ENCODE measurements at places on chromosomes 4 and X. TPM values are rescaled to one million over a fixed set of nuclear protein-coding genes. Genes with fewer than 3 reads are reported as not detected.

The PRICKLE3 gene
- 8.2 TPM for total RNA-seq

DNA sequence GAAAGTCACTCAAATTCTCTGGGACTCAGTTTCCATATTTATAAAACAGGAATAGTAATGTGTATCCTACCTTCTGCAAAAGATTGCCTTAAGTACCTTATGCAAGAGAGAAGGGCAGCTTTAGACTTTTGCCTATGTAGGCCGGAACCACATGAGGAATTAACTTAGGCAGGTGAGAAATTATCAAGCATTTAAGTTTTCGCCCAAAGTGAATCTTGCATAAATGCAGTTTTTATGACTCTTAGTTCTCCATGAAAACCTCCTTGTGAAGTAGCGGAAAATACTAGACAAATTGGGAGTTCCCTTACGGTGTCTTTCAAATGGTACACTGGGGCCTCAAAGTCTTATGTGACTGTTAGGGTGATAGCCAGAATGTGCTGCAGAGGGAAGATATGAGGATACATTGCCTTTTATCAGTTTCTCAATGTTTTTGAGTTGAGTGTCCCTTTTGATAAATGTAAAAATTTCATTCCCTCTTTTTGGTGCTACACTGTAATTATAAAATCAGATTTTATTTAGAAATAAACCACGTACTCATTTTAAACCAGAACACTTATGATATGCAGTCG is 2.6 kb downstream of the SH2D1A start:
- DNase-seq, result no peak
- H3K36me3 ChIP-seq, result no peaks in the 10 kb centered on the region
- H3K27ac ChIP-seq, result no peak overlapping the region
- H3K4me1 ChIP-seq, result no peaks in the 10 kb centered on the region

The RFC1 gene
- 46.0 TPM for total RNA-seq

The MBNL3 gene
- 3.8 TPM for total RNA-seq

DNA sequence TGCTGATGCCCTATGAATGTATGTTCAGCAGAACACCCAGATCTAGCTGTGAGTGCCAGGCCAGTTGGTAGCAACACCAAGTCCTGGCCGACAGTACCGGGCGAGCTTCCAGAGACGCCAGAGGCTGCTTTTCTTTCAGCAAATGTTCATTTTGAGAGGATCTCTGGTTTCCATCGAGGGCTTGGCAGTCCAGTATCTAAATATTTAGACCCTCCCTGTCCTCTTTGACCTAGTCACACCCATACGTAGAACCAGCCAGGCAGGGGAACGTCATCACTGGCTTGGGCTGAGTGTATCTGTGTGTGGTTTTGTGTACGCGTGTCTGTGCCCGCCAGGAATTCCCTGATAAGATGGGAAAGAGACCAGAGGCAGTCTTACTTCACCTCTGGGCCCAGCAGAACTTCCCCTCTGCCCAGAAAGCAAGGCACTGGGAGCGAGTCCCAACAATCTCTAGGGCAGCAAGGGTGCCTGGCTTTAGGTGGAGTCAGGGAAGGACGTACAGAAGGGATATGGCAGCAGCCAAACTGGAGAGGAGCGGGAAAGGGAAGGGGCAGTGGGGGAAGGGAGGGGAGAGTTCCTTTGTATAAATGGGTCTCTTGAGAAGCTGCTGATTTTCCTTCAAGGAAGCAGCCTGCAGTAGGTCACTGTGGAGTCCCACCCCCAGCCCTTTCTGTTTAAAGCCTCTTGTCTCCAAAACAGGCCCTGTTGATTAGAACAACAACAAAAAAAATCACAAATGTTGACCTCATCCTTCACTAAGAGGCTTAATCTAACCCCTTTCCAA is 15.0 kb upstream of the ELF4 start:
- DNase-seq, result no peak
- no peaks in the 10 kb centered on the region for H3K27me3 ChIP-seq
- no peak overlapping the region for H3K4me3 ChIP-seq
- peaks cover 11% of the 10 kb centered on the region for H3K36me3 ChIP-seq
- no peak overlapping the region for H3K27ac ChIP-seq

- H3K36me3 ChIP-seq, result no peaks in the 10 kb centered on the region
- no peak overlapping the region for H3K4me3 ChIP-seq
- peaks cover 2% of the 10 kb centered on the region for H3K27me3 ChIP-seq
- no peak for DNase-seq
Measured at GRCh38 chr4:58214376-58214775, 1104.2 kb upstream of the IGFBP7 start.

The MAGEA9B gene
- total RNA-seq, result not detected

DNA sequence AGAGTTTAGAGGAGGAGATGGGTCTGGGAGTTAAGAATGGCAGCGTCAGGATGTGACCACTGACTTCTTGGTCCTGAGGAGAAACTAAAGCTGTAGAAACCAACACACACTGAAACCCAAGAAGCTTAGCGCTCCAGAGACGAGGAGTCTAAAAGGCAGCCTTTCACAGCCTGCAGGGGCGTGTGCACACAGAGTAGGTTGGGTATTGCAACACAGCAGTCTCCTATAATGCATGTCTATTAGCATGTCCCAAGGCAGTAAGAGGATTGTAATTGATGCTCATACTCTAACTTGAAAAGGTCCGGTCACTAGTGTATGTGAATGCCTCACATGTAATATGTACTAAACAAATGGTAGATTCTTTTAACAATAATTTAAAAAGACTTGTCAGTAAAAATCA is 57.4 kb downstream of the PTTG2 start:
- peaks cover 21% of the 10 kb centered on the region for H3K36me3 ChIP-seq
- H3K27me3 ChIP-seq, result no peaks in the 10 kb centered on the region
- no peak for DNase-seq
- no peak overlapping the region for H3K4me3 ChIP-seq

GRCh38 chrX:119501511-119502148 is 33.4 kb downstream of the SLC25A5 start:
- no peaks in the 10 kb centered on the region for H3K36me3 ChIP-seq
- H3K4me3 ChIP-seq, result no peak overlapping the region
- H3K4me1 ChIP-seq, result peaks cover 20% of the 10 kb centered on the region
- H3K27me3 ChIP-seq, result no peaks in the 10 kb centered on the region
- peak; percentile 15 for DNase-seq

The KDM6A gene
- total RNA-seq, result 14.4 TPM

The HNRNPH2 gene
- 64.2 TPM for total RNA-seq

GRCh38 chr4:168511780-168512489 is 15.1 kb downstream of the PALLD start:
- peaks cover 2% of the 10 kb centered on the region for H3K36me3 ChIP-seq
- H3K4me3 ChIP-seq, result no peak overlapping the region
- H3K27ac ChIP-seq, result no peak overlapping the region
- DNase-seq, result no peak
- H3K4me1 ChIP-seq, result peaks cover 23% of the 10 kb centered on the region
- H3K27me3 ChIP-seq, result no peaks in the 10 kb centered on the region

GRCh38 chrX:110120025-110120424 is 117.1 kb downstream of the TMEM164 start:
- DNase-seq, result no peak
- H3K36me3 ChIP-seq, result no peaks in the 10 kb centered on the region
- no peaks in the 10 kb centered on the region for H3K4me1 ChIP-seq
- no peaks in the 10 kb centered on the region for H3K27me3 ChIP-seq
- H3K4me3 ChIP-seq, result no peak overlapping the region

DNA sequence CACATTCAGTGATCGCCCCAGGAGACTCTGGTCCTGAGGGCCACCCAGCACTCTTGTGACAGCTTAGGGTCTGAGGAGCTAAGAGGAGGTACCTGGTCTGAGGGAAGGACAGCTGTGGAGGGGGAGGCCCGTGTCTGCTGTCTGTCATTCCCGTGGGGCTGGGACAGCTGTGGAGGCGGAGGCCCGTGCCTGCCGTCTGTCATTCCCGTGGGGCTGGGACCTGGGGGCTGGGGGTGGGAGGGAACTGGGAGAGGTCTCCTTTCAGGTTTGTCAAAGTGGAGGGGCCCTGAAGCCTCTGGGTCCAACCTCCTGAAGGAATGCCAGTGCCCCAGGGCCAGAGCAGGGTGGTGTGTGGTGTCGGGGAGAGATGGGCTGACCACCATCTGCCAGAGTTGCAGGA is 45.0 kb upstream of the ADRA2C start:
- H3K4me3 ChIP-seq, result no peak overlapping the region
- peaks cover 36% of the 10 kb centered on the region for H3K27me3 ChIP-seq
- no peak for DNase-seq

DNA sequence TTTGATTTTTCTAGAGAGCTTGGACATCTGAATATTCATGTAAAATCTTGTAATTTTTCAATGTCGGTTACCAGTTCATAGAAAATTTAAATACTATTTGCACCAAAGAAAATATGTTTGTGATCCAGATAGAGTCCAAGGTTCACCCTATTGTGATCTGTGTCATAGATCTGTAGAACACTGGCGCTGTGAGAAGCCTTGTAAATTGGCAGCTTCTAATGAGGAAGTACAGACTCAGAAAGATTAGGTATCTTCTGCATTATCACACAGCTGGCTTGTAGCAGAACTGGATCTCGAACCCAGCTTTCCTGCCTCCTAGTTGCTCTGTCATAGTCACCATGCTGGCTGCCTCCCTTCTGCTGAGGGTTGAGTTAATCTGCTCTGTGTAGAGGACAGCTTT is 106.5 kb upstream of the PAK3 start:
- peaks cover 15% of the 10 kb centered on the region for H3K27me3 ChIP-seq
- H3K27ac ChIP-seq, result no peak overlapping the region
- DNase-seq, result no peak
- H3K36me3 ChIP-seq, result no peaks in the 10 kb centered on the region
- no peaks in the 10 kb centered on the region for H3K4me1 ChIP-seq

- no peaks in the 10 kb centered on the region for H3K27me3 ChIP-seq
- no peak overlapping the region for H3K4me3 ChIP-seq
- peaks cover 38% of the 10 kb centered on the region for H3K4me1 ChIP-seq
- H3K36me3 ChIP-seq, result no peaks in the 10 kb centered on the region
Measured at GRCh38 chr4:137676357-137676998, 144.2 kb upstream of the PCDH18 start.

DNA sequence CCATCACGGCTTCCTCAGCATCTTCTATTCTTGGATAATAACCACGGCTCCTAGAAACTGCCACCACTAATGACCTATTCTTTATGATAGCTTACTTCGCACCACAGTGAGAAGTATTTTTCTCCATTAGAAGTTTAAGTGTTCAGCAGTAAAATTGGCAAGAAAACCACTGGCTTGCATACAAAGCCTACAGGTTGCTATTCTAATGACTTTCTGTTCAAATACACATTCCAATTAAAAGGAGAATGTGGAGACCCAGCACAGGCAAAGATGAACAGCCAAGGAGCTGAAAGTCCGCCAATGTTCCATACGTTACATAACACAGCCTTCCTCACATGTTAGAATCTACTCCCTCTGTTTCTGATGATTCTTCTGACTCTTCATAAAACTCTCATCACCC is 875.0 kb upstream of the PRKX start:
- no peak overlapping the region for H3K27ac ChIP-seq
- H3K4me3 ChIP-seq, result no peak overlapping the region
- H3K4me1 ChIP-seq, result no peaks in the 10 kb centered on the region
- no peaks in the 10 kb centered on the region for H3K36me3 ChIP-seq
- H3K27me3 ChIP-seq, result no peaks in the 10 kb centered on the region

The EFHC2 gene
- not detected for total RNA-seq

The WWC2 gene
- total RNA-seq, result 41.5 TPM

The NHSL2 gene
- total RNA-seq, result 2.1 TPM

The RAB39B gene
- 3.1 TPM for total RNA-seq

The GSX2 gene
- total RNA-seq, result not detected

- H3K36me3 ChIP-seq, result no peaks in the 10 kb centered on the region
- H3K27ac ChIP-seq, result no peak overlapping the region
- H3K4me3 ChIP-seq, result no peak overlapping the region
- H3K27me3 ChIP-seq, result peaks cover 11% of the 10 kb centered on the region
- no peaks in the 10 kb centered on the region for H3K4me1 ChIP-seq
Measured at GRCh38 chr4:46258431-46258830, 131.5 kb downstream of the GABRA2 start.

The PDLIM3 gene
- total RNA-seq, result 63.0 TPM

The CT45A1 gene
- total RNA-seq, result not detected

DNA sequence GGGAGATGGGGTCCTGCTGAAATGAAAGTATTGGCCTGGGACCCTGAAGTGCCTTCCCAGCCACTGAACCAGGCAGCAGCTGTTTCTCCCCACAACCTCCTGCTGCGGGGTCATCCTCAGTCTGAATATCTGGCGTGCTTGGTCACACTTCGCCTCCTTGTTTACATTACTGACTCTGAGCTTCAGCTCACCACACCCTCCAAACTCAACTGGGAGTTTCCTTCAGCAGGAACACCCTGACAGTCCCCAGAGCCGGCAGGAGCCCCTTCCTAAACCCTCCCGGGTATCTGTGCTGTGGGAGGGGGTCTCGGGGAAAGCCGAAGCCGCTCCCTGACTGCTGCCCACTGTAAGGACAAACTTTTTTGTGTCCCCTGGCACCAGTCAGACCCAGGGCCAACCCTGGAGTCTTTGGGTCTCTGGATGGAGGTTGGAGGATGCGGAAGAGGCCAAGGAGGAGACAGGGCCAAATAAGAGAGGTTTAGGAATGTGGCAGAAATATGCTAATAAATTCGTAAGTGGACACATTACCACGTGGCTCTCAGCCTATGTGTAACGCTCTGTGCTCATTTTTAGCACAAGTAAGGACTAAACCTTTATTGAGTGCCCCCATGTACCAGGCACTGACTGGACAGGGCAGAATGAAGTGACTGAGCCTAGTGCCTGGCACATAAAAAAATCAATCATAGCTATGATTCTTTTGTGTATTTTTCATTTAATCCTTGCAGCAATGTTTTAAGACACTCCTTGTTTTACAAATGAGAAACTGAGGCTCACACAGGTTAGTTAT is 20.7 kb downstream of the FHDC1 start:
- no peak for DNase-seq
- peak overlapping the region; percentile 92 for H3K27ac ChIP-seq
- peaks cover 72% of the 10 kb centered on the region for H3K4me1 ChIP-seq
- no peaks in the 10 kb centered on the region for H3K27me3 ChIP-seq
- H3K4me3 ChIP-seq, result peak overlapping the region; percentile 58
- H3K36me3 ChIP-seq, result peaks cover 5% of the 10 kb centered on the region

DNA sequence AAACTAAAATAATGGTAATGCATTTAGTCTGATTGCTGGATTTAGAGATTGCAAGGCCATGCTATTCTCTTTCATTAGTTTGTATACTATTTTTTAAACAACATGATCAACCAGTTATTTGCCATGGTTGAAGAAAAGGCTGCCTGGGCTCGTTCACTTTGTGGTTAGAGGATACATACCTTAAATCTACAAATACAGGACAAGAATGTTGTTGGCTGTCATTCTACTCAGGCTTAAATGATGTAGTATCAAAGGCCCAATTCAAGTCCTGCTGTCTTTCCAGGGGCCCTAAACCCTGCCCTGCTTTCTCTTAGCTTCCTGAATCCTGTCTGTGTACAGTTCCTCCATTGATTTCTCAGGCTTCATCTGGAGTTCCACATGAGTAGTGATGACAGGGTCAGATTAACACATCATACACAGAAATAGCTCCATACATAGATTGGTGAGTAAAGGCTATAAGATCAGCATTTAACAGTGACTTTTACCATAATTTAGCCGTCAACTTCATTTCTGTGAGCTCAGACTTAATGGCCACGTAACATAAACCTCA is 114.9 kb upstream of the GPRIN3 start:
- peaks cover 10% of the 10 kb centered on the region for H3K4me1 ChIP-seq
- H3K27ac ChIP-seq, result no peak overlapping the region
- DNase-seq, result no peak
- no peak overlapping the region for H3K4me3 ChIP-seq

GRCh38 chr4:62740296-62740695 is 1540.2 kb downstream of the ADGRL3 start:
- DNase-seq, result no peak
- H3K36me3 ChIP-seq, result peaks cover 1% of the 10 kb centered on the region
- H3K4me1 ChIP-seq, result no peaks in the 10 kb centered on the region
- no peak overlapping the region for H3K4me3 ChIP-seq
- H3K27ac ChIP-seq, result no peak overlapping the region

The GABRQ gene
- not detected for total RNA-seq

The PLAC8 gene
- not detected for total RNA-seq

The ZC4H2 gene
- total RNA-seq, result 13.1 TPM

The LRAT gene
- not detected for total RNA-seq

The GYG2 gene
- 14.1 TPM for total RNA-seq

Data from chondrocyte (in vitro differentiated cells).